NCI-H1105 (cell line): ENCODE measurements at places on chromosomes 6 and 20.

- no peak for DNase-seq
Observed at GRCh38 chr6:42293386-42293977, 75.8 kb upstream of the MRPS10 start.

DNA sequence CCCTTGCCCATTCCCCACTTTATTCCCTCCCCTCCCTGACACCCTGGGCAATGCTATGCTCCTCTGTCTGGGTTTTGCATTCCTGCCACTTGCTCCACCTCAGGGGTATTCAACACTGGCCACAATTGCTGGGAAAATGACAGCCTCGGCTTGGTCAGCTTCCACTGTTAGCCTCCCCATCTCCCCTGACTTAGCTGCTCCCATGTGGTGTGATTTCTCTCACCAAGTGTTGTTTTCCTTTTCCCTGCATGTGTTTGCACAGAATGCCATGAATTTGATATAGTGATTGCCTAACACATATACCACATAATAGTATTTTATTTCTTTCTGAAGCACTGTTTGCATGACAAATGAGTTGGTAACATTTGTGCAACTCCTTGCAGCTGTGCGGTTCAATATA, 1.4 kb upstream of the LEMD2 start:
- DNase-seq: no peak

- DNase-seq: peak; percentile 61
Observed at GRCh38 chr6:1756472-1757129, 146.9 kb downstream of the FOXC1 start.

DNA sequence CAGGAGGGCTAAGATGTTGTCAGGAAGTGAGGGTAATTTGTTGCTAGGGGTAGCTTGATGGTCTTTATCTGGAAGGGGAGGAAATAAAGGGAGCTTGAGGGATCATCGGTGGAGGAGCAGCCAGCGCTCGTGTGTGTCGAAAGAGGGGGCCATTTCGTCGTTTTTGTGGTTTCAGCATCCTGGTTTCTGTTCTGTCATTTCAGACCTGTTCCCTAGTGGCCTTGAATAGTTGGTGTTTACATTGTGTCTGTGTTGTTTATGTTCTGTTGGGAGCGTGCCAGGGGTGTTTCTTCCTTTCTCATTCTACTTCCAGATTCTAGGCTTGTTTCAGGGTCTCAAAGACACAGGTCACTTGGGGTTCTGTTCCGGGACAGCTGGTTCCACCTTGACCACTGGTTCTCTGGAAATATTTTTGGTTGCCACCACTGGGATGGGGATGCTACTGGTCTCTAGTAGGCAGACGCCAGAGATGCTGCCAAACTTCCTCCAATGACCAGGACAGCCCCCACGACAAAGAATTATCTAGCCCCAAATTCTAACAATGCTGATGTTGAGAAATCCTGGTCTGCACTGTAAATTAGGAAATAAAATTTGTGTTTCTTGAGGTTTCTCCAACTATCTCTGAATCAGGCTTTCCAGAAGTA, 113.9 kb upstream of the NAA20 start:
- no peak for DNase-seq

GRCh38 chr6:132020138-132020581, 69.0 kb upstream of the CCN2 start:
- no peak for DNase-seq

- no peak for DNase-seq
Observed at GRCh38 chr20:24812373-24812772, 136.7 kb upstream of the CST7 start.

DNA sequence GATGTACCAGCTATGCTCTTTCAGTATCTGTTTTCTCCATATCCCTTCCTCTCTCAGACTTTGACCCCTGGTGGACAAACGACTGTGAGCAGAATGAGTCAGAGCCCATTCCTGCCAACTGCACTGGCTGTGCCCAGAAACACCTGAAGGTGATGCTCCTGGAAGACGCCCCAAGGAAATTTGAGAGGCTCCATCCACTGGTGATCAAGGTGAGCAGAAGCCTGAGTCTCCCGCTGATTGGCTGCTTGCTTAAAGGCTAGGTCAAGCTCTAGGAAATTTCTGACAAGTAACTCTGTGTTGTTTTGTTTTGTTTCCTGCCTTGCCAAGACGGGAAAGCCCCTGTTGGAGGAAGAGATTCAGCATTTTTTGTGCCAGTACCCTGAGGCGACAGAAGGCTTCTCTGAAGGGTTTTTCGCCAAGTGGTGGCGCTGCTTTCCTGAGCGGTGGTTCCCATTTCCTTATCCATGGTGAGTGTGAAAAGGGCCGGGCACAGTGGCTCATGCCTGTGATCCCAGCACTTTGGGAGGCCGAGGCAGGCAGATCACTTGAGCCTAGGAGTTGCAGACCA, 28.6 kb downstream of the C6orf89 start:
- no peak for DNase-seq

GRCh38 chr20:31956556-31957526, 5.0 kb upstream of the PDRG1 start:
- no peak for DNase-seq

- no peak for DNase-seq
Observed at GRCh38 chr6:70184723-70185122, 118.2 kb downstream of the COL9A1 start.

DNA sequence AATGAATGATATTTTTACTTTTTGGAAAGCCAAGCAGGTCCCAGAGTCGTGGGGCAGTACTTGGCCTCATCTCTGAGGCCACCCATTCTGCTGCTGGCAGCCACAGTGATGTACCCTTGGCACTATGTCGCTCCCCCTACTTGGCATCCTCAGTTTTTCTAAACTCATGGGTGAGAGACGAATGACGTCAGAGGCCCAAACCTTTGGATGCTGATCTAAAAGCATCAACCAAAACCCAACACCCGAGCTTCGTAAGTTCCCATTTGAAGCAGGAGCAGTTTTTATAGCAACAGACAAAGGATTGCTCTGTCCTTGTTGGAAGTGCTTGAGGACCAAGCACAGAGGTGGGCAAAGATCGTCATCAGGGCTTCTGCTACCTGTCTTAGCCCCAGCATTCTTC, 212.9 kb downstream of the PAX1 start:
- no peak for DNase-seq

- peak; percentile 77 for DNase-seq
Observed at GRCh38 chr6:151240036-151240685, 394 bp downstream of the AKAP12 start.

- no peak for DNase-seq
Observed at GRCh38 chr6:8069631-8070284, 5.6 kb upstream of the BLOC1S5 start.

- DNase-seq: no peak
Observed at GRCh38 chr20:39342463-39342862, 380.3 kb downstream of the DHX35 start.

- no peak for DNase-seq
Observed at GRCh38 chr6:47721189-47721588, 22.8 kb downstream of the ADGRF4 start.

DNA sequence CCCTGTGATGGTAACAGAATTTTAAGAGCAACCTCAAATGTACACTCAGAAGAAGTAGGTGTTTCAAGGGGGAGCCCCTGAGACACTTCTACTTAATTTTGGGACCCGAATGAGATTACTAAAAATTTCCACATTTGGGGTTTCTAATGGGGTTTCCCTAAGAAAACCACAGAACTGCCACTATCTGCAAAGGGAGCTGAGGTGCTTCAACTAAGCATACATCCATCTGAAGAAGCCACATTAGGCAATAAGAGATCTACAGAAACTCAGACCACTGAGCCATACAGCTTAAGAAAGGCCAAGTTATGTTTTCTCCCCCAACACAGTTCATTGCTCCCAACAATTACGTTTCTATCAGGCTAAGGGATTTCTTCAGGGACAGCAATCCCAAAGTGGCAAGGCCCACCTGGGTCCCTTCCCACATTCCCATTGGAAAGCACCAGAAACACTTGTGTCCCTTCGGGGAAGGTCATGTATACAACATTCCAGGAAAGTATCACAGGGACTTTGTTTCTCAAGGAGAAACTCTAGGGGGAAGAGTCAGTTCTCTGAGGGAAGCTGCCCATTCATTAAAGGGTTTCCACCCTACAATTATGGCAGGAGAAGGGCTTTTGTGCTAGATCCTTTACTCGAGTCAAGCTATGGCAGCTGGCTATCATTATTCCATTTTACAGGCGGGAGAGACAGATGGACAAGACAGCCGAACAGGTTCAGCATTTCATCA, 5.0 kb downstream of the BCL2L1 start:
- no peak for DNase-seq

GRCh38 chr6:91132461-91132860, 545.6 kb upstream of the MAP3K7 start:
- no peak for DNase-seq

DNA sequence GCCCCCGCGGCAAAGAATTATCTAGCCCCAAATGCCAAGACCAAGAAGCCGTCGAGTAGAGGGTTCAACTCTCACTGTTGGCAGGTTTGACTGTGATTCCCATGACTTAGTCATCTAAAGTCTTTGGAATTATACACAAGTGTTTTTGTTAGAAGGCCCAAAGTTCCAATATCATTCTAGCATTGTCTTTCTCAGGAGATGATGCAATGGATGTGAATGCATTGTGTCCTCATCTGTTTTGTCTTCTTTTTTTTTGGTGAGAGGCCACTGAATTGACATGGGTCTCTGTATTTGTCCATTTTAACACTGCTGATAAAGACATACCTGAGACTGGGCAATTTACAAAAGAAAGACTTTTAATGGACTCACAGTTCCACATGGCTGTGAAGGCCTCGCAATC, 290.5 kb upstream of the ZFP64 start:
- DNase-seq: no peak

DNA sequence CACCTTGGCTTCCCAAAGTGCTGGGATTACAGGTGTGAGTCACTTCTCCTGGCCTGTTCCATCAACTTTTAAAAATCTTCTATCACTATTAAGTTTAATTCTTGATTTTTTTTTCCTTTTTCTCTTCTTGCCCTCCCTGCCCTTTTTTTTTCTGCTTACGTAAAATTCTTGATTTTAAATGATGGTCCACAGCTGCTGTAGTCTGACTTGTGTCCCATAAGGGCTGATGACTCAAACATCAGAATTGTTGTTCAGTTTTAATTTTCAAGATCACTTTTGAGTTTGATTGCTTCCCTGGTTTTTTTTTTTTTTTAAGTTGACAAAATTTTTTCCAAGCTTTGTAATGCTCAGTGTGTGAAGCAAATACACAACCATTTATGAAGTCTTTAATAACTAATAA, 61.9 kb downstream of the CBFA2T2 start:
- no peak for DNase-seq

DNA sequence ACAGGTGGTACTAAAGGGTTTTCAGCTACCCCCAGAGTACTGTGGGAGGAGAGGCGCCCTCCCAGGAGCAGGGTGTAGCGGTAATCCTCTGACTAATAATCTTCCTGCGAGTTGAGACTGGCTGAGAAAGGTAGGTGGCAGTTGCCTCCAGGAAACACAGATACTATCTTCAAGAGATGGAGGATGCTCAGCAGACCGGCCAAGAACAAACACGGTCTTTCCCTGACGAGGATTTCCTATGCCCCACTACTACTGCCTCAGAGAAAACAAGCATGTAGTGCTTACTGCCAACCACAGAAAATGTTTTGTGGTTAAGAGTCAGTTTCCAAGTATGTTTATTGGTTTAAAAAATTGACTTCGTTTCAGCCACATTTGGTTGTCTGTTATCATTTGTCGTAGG, 26.8 kb downstream of the C6orf89 start:
- no peak for DNase-seq

DNA sequence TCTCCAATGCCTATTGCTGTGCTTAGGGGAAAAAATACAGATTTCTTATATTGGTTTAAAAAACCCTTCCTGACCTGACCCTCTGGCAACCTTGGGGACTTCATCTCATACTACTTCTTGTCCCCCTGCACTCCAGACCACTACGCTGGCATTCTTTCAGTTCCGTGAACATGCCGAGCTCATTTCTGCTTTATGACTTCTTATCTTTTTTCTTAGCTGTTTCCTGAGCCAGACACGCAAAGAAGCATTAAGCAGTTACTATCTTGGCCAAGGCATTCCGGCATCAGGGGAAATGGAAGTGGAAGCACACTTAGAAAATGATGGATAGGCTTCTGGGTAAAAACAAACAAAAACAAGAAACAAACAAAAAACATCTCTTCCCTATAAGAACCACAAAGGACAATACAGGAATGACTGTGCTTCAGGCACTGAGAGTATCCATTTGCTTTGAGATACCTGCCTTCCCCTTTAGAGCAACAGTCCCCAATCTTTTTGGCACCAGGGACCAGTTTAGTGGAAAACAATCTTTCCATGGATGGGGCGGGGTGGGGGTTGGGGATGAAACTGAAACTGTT, 4.4 kb upstream of the CCDC28A start:
- DNase-seq: no peak

DNA sequence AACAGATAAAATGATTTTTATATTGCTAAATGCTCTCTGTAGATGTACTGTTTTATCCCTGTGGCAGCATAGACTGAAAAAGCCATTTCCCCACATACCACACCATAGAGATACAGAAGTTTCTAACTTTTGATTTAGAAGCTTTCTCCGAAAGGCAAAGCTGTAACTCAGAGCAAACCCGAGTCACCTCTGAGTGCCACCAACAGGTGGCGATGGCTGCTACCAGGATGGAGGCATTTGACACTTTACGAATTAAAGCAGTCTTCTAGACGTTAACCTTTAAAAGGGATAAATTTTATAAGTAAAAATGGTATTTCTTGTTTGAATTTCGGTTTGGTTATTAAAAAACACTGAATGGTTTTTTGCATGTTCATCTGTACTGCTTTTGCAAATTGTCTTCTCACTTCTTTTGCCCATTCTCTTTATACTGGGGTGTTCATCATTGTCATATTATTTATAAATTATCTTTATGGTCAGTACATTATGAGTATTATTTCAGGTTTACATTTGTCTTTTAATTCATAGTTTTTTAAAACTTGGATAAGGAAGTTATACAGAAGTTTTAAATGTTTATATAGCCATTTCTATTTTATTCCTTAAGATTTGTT, 201.0 kb upstream of the CEP162 start:
- DNase-seq: peak; percentile 5

DNA sequence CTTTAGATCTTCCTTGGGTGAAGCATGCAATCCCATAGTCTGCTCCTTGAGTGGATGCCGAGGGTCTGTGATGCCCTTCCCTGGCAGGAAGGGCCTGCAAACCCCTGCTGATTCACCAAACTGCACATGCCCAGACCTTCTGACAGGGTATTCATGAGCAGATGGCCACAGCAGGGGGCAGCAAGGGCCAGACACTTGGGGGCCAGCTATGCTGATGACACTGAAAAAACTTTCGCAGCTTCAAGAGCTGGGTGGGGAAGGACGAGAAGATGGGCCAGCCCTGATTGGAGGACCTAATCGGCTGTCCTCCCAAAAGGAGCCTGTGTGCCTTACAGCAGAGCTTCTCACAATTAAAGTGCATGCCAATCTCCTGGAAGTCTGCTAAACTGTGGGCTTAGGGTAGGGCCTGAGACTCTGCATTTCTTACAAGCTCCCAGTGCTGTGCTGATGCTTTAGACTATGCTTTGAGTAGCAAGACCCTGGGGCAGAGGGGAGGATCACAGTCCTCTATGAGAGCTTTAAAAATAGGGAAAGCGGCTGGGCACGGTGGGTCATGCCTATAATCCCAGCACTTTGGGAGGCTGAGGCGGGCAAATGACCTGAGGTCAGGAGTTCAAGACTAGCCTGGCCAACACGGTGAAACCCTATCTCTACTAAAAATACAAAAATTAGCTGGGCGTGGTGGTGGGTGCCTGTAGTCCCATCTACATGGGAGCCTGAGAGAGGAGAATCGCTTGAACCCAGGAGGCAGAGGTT, 15.2 kb upstream of the GDAP1L1 start:
- DNase-seq: no peak
